Hematopoietic multipotent progenitor cell treated with erythropoietin and hydrocortisone succinate and interleukin-3 and kit ligand, for 17 days (in vitro differentiated cells): ENCODE measurements at places on chromosomes 11 and 22.
A peak's percentile ranks its signal among the peaks of the same experiment; 100 is the strongest.

- DNase-seq: peak; percentile 53
Observed at GRCh38 chr22:20803696-20804324, 29.9 kb downstream of the SERPIND1 start.

DNA sequence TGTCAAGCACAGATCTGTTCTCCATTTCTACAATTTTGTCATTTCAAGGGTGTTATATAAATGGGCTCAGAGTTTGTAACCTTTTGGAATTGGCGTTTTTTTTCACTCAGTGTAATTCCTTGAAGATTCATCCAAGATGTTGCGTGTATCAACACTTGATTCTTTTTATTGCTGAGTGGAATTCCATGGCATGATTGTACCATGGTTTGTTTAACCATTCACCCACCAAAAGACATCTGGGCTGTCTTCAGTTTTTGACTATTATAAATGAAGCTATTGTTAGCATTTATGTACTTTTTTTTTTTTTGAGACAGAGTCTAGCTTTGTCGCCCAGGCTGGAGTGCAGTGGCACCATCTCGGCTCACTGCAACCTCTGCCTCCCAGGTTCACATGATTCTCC is 2.9 kb downstream of the OOSP1 start:
- DNase-seq: no peak

DNA sequence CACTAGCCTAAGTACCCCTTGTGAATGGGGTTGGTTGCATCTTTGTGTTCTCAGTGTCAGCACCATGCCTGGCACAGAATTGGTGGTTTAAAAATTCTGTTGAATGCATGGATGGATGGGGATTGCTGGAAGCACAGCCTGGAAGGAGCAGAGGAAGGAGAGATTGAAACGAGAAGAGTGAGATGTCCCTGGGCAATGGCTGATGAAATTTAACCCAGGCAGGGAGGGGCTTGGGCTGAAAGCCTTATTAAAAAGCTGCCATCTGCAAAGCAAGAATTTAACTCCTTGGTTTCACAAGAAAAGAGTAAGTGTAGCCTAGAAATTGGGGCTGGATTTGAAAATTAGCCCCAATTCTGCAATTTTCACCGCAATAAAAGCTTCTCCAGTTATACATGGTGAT is 126.7 kb downstream of the TEAD1 start:
- DNase-seq: no peak

DNA sequence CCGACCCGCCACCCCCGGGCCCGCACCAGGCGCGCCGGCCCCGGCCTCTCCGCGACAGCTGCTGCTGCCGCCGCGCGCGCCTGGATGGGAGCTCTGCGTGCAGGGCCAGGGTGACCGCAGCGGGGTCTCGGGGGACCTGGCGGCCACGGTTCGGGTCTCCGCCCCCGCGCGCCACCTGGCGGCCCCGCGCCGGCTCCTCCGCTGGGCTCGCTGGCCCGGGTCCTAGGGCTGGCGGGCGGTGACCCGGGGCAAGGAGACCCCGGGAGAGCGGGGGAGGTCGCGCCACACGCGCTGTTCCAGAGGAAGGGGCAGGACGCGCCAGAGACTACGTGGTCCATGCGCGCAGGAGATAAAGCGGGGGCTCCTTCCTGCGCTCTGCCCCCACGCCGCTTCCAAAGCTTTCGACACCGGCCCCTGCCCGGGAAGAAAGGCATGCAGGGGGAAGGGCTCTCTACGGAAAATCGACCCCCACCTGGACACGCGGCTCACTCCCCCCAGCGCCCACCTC is 562 bp downstream of the SHANK2 start:
- no peak for DNase-seq

GRCh38 chr11:78782725-78783124 is 208.1 kb upstream of the NARS2 start:
- DNase-seq: no peak

- DNase-seq: no peak
Observed at GRCh38 chr11:121553806-121554205, 101.0 kb upstream of the SORL1-AS1 start.

DNA sequence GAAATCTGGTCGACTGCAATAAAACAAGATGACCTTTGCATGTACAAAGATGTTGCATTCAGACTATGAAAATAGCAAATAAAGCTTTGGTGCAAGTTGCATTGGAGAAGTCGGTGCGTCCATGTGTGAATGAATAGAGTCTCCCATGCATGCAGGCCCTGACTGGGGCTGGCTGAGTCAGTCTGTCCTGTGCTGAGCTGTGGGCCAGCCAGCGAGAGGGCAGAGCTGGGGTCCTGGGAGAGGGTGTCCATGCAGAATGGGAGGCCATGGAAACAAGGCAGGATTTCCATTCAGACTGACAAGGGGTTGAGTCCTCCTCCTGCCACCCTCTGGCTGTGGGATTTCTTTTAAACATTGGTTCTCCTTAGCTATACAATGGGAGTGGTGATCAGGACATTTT is 2.3 kb upstream of the CRYBB3 start:
- no peak for DNase-seq

DNA sequence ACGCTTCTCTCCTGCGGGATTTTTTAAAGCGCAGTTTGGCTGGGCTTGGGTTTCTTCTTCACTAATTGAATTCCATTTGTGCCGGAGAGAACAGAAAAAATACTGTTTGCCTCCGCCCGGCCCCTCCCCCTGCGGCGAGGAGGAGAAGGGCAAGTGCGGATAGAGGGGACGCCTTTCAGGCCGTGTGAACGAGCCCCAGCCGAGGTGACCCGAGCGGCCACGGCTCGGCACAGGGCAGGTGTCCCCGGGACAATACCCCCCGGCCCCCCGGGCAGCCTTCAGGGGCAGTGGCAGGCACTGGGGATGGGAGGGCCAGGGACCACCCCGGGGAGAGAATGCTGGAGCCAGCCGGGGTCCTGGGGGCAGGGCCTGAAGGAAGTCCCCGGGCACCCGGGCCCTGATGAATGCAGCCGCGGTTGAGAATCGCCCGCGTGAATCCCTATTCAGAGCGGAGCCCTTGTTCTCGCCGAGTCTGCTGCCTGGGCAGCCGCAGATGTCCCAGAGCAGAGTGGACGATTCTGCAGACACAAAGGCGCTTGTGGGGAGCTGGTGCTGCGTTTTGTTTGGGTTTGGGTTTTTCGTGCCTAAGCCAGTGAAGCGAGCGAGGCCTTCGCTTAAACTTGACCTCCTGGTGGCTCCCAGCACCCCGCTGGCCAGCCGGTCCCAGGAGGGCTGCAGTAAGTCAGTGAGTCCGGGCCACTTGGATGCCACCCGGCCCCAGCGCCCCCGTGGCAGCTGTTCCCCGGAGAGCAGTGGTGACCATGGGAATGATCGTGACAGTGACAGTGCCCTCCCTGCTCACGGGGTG is 96.0 kb downstream of the WNT7B start:
- no peak for DNase-seq

GRCh38 chr11:27046956-27047355 is 6.3 kb downstream of the BBOX1 start:
- DNase-seq: no peak

GRCh38 chr11:116989184-116989583 is 109.0 kb downstream of the SIK3 start:
- no peak for DNase-seq

DNA sequence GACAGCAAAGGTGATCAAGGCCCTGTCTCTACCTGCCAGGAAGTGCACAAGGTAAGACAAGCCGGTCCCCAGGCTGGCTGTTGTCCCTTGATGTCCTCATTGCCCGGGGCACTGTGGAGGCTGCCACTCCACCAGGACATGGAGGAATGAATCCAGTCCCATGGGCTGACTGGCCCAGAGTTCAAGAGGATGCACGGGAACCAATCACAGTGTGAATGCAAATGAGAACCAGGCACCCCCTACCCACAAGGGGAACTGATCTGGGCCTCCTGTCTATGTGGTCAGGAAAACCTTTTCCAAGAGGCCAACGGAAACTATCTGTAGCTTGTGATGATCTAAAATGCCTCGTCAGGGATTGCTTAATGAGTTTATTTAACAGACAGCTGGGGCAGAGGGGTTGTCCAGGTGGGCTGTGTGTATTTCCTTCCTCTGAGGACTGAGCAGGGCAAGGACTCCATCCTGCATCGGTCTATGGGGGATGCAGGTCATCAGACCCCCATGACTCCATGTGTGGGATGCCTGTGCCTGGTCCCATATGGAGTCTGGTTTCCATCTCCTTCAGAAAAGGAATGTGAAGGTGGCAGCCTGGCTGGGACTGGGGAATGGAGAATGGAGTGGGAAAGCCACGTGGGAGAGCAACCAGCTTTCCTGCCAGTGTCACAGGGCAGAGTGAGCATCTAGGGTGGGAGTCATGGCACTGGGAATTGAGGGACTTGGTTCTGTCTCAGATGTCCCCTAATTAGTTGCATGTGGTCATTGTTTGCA is 60.5 kb downstream of the CD82 start:
- no peak for DNase-seq

GRCh38 chr11:59756845-59757244 is 1.7 kb downstream of the STX3 start:
- DNase-seq: no peak

- DNase-seq: no peak
Observed at GRCh38 chr11:76659672-76660532, 10.6 kb downstream of the LRRC32 start.

DNA sequence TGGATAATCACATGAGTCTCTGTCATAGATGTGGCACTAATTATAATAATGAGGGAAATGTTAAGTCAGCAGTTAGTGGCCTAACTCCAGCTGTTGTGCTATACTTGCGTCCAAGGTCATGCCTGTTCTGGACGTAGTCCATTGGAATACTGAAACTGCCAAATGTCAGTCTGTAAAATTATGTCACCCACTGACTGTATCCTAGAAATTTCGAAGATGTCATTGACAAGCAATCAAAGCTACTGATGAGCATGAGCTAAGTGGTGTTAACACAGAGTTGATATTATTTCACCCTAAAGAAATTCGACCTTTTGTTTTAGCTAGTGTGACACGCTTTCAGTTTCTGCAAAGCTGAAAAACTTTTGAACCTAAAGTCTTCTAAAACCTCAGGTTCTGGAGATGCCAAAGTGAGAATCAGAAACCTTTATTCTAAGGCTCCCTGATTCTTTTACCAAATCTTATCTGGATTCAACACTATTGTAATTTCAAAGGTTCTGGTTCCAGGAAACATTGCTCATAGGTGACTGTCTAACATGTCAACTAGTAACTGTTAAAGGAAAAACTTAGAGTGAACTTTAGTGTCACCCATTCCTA is 14.9 kb upstream of the ME3 start:
- DNase-seq: no peak

DNA sequence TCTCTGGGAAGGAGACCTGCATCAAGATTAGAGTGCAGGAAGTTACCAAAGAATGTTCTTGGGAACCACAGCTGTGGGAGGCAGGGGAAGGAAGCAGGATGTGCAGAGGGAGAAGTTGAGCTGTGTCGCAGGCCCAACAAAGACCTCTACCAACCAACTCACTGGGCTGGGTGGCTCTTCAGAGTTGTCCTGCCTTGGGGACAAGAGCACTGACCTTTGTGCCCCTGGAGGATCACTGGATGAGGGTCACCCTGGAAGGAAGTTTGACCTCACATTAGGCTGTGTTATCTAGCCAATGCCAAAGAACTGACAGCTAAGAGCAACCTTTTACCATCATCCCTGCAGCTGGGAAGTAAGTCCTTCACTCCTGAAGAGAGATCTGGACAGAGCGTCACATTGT is 130.6 kb downstream of the RRAS2 start:
- DNase-seq: no peak

DNA sequence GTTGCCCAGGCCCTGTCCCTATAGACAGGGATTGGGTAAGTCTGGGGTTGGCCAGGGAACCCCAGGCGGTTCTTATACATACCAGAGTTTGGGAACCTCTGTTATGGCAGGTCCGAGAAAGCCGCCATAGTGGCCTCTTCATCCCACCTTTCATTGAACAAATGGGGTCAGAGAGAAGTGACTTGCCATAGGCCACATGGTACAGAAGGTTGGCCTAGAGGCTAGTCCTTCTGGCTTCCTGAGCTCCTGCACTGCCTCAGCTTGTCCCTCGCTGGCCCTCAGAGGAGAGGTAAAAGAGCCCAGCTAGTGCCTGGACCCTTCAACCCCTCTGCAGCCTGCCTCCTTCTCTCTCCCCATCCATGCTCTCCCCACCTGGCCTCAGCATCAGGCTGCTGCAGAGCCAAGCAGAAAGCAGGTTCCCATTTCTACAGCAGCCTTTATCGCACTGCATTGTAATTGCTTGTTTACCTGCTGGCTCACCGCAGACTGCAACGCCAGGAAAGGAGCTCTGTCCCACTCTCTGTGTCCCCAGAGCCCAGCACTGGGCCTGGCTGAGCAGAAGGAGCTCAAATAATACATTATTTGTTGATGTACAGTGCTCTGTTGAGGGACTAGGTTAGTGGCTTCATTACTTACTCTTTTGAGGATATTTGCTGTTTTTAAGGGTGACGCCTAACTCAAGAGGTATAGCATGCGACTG is 103.6 kb downstream of the TRIM29 start:
- no peak for DNase-seq

DNA sequence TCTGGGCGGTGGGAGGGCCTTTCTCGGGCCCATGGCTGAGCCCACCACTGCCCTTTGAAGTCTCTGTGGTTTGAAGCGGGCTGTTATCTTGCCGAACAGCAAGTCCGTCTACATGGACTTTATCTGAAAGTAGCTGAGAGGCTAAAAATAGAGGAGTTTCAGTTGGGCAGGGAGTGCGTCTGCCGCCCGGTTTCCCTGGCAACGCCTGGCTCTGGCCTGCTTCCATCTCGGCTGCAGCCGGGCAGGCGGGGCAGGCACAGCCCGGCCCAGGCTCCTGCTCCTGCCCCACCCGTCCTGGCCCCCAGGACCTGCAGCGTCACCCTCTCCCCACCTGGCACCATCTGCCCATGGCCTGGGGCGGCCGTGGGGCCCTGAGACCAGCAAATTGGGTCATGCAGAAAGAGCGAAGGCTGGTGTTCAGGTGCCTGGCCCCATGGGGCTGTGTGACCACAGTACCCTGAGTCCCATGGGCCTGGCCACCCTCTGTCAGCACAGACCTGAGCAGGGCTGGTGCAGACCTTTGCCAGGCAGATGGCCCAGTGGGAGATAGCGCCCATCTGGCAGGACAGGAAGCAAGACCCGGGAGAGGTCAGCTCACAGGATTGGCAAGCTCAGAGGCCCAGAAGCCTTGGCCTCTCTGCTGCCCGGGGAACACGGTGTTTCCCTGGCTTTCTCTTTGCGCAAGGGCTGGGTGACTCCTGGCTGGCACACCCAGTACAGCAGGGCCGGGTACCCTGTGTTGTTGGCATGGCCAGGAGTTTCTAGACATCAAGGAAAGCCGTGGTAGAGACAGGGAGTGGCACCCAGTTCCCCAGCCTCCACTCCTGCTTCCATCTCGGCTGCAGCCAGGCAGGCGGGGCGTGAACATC is 79.1 kb upstream of the KCNQ1OT1 start:
- DNase-seq: peak; percentile 94

- DNase-seq: no peak
Observed at GRCh38 chr11:8168485-8169257, at the start of gene RIC3. Gene RIC3 (minus strand): TSS chr11:8169025. CDS start chr11:8168989, 36 bp downstream.

DNA sequence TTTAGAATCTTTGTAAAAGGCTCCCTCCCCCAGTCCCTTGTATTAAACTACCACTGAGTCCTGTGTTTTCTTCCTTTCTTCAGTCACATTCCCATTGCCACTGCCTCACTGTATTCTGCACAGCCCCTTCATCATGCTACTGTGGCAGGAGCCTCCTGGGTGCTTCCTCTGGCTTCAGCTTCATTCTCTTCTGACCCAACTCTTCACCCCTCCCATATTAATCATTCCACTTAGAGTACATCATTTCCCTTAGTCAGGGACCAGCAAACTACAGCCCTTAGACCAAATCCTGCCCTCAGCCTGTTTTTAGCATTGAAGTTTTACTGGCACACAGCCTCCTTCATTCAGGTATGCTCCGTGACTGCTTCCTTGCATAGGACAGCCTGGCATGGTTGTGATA is 127.7 kb upstream of the MTNR1B start:
- no peak for DNase-seq
